ENCODE measurements at places on chromosomes 16 and 17. TPM values are rescaled to one million over a fixed set of nuclear protein-coding genes. Genes with fewer than 3 reads are reported as not detected.

The CBFB gene
- total RNA-seq: 62.7 TPM

- peak; percentile 85 for DNase-seq
Measured at GRCh38 chr17:44210342-44211192, 8.9 kb downstream of the UBTF start.

DNA sequence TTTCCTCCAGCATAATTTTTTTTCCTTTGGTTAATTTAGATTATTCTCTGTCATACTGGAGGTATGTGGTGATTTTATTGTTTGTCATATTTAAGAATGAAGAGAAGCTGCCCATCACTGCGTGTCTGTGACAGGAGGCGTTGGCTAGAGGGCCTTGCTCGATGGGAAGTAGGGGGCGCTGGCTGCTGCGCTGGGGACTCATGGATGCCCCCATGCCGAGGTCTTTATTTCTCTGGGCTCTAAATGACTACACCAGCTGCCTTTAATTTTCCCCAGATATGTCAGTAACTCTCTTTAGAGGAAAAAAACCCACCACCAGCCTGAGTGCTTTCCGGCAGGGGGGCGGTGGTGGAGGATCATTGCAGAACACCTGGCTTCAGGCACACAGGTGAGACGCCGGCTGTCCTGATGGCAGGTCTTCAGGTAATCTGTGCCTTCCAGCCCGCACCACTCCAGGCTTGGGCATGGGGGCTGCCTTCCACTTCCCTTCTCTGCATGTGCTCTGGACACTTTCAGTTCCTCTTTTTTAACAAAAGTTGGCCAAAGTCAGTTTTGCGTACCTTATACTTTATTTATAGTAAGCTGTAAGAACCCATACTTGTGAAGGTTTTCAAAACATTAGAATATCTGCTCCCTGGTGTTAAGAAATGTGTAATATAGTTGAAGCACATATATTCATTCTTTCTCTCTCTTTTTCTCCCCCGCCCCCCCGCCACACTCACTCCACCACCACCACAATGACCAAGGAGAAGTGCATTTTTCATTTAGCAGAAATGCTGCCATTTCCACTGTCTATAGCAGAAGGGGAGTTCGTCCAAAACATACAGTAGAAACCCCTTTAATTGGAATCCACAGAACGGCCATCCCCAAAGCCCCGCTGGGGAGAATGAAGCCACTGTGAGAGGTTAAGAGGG, 192.7 kb downstream of the RPTOR start:
- no peak for DNase-seq

GRCh38 chr16:17602678-17603077, 131.9 kb upstream of the XYLT1 start:
- no peak for DNase-seq

The LGALS3BP gene
- 383 TPM for total RNA-seq

GRCh38 chr16:84889066-84889465, 69.3 kb downstream of the CRISPLD2 start:
- DNase-seq: no peak

The MCRIP1 gene
- total RNA-seq: 81.9 TPM

GRCh38 chr17:37045351-37045922, 96.7 kb downstream of the AATF start:
- no peak for DNase-seq

DNA sequence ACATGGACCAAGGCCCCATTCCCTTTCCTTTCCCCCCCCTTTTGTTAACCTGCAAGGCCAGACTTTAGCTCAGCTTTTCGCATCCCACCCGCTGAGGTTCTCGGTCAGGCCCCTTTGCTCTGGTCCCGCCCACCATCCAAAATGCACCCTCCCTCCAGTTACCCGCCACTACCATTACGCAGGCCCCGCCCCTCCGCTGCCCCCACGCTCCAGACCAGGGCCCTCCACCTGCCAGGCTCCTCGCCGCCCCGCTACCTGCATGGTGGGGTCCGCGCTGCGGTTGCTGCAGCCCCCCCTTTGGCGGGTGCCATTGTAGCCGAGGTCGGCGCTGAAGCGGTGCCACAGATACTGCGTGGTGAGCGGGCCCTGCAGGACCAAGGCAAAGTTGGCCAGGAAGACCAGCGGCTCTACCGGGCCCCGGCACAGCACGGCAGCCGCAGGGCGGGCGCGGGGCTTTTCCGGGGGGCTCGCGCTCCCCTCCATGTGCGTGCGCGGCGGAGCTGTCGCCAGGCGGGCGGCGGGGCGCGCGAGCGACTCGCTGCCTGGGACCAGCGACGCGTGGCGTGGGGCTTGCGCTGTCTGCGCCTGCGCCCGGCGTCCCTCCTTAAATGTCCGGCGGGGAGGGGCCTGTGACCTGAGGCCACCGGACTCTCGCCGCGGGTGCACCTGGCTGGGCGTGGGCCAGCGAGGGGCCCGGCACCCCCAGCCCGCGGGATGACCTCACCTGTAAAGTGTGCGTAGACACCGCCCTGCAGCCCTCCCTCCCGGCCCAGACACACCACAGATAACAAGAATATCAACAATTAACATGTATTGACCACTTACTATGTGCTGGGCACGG, at the start of gene SLC46A1:
Gene SLC46A1, minus strand, starts transcription at position 581 of the 841 bp plus-strand sequence. Its CDS starts 98 bp downstream, at position 483.
- no peak for DNase-seq

DNA sequence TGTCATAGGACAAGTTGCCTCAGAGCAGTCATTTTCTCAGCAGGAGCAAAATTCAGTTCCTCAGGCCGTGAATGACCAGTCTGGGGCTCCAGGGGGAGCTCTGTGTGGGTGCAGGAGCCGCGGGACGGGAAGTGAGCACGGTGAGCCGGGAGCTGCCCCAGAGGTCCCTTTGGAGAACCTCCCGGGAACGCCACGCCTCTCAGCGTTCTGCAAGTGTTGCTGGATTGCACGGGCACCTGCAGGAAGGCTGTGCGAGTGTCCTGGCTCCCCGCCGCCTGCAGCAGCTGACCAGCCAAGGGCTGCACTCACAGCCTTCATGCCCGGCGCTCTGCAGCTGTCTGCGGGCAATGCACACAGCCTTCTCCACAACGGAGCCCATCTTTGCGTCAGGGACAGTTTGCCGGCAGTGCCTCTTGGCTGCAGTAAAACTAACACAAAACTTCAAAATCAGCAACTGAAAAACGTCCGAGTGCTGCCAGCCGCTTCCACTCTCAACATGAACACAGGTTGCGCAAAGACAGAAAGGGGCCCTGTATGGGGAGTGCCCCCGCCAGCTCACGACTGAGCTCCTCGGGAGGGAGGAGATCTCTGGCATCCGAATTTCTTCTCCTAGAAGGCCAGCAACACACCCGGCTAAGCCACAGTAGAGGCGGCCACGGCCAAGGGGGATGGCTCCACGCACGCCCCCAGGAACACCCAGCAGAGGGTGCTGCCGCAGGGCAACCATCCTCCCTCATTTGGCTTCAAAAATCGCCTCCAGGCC, 16.0 kb downstream of the NDUFAF8 start:
- DNase-seq: no peak

GRCh38 chr17:40699853-40700252, 3.7 kb downstream of the KRT24 start:
- no peak for DNase-seq

The HEXIM1 gene
- total RNA-seq: 17.9 TPM

DNA sequence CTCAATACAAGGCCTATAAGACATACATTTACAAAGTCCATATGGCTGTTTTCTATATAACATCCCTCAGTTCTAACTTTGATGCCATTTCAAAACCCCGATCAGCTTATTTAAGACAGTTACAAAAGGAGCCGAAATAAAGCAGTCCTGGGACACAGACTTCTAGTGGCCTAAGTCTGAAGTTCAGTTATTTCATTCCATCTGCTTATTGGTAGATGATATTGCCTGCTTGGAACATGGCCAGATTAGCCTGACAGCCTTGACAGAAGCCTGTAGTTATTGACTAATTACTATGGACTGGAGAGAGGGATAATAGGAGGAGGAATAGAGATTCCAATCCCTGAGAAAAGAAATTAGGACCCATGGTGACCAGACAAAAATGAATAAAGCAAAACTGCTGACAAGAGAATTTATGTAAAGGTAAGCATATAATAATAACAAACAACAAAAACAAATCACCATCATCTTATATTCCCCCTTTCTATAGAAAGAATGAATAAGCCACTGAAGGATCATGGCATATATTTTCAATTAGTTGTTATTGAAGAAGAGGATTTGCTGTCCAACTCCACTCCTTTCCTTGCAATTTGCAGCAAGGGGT, 206.3 kb upstream of the TOM1L1 start:
- no peak for DNase-seq

The ABCA10 gene
- total RNA-seq: 0.05 TPM

The SLC5A11 gene
- 0.06 TPM for total RNA-seq

GRCh38 chr16:76235426-76235825, 41.8 kb upstream of the CNTNAP4 start:
- no peak for DNase-seq

DNA sequence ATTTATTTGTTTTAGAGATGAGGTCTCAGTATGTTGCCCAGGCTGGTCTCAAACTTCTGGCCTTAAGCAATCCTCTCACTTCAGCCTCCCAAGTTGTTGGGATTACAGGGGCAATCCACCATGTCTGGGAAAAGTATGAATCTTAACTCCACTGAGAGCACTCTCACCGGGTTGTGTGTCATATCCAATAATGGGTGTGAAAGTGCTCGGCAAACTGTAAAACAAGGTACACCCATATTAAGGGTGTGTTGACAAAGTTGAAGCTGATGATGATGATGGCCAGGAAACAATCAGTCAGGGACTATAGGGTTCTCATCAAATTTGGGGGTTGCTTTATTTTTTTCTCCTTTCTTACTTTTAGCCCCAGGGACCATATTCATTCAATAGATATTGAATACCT, 25.3 kb upstream of the TMC5 start:
- DNase-seq: no peak

DNA sequence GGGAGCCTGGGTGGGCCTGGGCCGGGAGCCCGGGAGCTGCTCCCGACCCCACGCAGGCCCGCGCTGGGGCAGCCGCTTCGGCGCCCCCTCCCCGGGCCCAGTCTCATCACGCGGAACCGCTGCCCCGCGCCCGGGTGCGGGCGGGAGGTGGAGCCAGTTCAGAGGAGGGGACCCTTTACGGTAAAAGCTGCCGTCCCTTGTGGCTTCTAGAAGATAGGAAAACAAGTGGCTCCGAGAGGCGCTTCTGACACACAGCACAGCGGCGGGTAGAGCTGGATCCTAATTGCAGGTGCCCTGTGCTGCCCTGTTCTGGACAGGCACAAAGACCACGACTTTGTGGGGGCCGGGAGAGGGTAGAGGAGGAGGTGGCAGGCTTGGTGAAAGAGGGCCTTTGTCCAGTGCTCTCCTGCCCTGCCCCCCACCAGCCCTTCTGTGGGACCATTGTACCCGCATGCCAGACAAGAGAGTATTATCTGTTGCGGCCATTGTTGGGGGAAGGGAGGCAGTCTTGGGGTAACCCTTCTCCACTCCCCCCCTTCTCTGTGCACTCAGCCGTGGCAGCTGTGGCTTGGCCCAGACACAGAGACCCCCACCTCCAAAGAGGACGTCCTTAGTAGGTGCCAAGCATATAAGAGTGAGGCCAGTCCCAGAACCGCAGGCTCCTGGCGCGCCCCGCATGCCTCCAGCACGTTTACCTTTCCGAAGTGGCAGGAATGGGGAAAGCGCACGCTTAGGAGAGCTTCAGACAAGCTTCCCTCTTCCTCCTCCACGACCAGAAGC, 736 bp downstream of the CNP start:
- no peak for DNase-seq

The SEPTIN12 gene
- total RNA-seq: not detected

DNA sequence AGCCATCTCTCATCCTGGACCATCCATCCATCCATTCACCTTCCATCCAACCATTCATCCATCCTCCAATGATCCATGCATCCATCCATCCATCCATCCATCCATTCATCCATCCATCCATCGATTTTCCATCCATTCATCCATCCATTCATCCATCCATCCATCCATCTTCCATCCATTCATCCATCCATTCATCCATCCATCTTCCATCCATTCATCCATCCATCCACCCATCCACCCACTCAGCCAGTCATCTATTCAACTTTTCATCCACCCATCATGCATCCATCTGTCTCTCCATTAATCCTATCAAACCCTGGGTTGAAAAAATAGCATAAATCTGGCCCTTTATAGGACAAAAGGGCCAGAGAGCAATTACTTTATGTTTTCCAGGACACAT, 158.3 kb upstream of the WSCD1 start:
- DNase-seq: no peak

The UTS2R gene
- not detected for total RNA-seq

The SCGB1C2 gene
- total RNA-seq: not detected

DNA sequence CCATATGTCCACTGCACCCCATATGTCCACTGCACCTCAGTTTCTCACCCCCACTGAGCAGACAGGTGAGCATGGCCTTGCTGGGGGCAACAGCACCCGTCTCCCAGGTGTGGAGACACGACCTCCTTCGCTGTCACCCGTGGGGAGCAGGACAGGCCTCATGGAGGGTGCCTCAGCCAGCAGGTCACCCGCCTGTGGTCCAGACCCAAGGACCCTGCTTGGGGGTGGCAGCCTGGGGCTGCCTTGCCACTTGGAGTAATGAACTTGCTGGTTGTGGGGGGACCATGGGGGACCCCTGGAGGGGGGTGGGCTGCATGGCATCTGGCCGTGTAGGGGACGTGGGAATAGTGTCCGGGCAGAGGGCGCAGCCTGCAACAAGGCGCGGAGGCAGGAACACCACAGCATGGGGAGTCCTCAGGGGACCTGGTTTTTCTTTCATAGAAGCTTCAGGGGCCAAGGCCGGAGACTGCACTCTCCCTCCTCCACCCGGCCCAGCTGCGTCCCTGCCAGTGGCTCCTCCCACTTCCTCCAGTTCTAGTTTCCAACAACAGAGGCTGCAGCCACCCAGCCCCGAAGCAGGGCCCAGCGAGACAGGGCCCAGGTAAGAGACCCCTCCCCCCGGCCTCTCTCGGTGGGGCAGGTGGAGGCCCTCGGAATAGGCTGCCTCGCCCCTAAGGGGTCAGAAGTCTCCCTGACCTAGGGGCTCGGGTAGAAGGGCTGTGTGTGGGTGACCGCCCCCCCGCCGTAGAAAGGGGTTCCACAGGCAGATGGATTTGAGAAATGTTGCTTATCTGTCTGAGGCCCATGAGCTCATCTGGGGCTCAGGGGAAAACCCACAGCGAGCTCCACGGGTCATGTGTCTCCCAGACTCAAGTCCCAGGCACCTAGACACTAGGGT, at the start of gene NHLRC4:
Gene NHLRC4, plus strand, starts transcription at position 531 of the 898 bp plus-strand sequence. CDS start 1,043 bp downstream, outside the sequence.
- DNase-seq: peak; percentile 48

DNA sequence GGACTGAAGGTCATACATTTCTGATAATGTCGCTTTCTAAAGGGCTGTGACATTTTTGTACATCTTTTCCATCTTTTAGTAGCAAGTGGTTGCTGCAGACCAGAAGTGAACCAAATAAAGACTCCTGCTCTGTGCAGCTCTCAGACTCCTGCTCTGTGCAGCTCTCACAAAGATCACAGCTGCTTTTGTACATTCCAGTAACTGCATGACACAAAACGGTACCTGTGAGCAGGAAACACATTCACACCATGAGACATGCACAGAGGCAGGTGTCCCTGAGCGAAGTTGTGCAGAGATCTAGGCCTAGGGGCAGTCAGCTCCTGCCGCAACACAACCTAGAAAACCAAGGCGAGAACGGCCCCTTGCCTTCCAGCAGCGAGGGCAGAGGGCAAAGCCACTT, 67.5 kb downstream of the KLHDC4 start:
- no peak for DNase-seq

GRCh38 chr16:70430667-70431536, 8.0 kb downstream of the ST3GAL2 start:
- DNase-seq: no peak
